ENCODE measurements at places on chromosomes 1 and 21. TPM values are rescaled to one million over a fixed set of nuclear protein-coding genes. Genes with fewer than 3 reads are reported as not detected.

DNA sequence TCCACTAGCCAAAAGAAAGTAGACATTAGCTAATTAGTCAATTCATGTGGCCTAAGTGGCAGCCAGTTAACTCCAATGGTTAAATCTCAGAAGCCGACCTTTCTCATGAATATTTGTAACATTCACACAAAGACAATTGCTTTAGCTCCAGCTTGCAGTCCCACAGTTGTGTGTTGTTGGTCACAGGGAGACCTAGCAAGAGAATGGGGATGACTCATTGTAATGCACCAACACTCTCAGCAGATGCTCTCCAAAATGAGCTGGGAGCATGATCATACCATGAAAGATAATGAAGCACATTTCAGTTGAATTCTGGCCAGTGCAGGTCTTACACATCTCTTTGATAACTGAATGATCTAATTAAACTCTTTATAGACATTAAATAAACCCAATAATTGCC is 160.4 kb downstream of the HLX start:
- no peaks in the 10 kb centered on the region for H3K36me3 ChIP-seq
- H3K27me3 ChIP-seq: no peaks in the 10 kb centered on the region
- no peaks in the 10 kb centered on the region for H3K4me1 ChIP-seq
- no peak overlapping the region for H3K27ac ChIP-seq

DNA sequence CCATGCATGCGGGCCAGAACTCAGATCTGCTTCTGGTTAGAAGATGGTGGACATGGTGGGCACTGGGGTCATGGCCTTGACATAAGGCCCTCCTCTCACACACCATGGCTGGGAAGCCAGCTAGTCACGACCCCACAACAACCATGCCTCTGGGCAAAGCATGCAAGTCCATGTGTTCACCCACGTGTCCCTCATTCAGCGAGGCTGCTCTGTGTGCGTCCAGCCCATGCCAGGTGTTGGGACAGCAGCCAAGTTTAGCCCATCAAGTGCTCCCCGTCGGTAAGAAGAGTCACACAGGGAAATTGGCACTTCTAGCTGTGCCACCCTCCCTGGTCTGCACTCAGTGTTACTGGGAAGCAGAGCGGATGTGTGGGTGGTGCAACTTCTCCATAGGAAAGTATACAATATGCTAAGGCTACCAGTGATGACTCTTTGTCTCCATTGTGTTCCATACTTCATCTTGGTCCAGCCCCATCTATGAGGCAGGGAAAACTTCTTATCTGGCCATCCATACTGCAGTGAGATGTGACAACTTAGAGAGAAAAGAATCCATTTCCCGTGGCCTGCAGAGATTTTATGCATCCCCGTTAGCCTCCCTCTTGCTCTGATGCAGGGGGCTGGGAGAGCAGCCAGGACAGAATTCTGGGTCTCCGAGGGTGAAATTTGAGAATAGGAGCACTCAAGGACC is 198.0 kb downstream of the GRIK3 start:
- no peaks in the 10 kb centered on the region for H3K27me3 ChIP-seq
- H3K27ac ChIP-seq: no peak overlapping the region
- H3K4me3 ChIP-seq: no peak overlapping the region
- H3K36me3 ChIP-seq: no peaks in the 10 kb centered on the region
- no peaks in the 10 kb centered on the region for H3K4me1 ChIP-seq

DNA sequence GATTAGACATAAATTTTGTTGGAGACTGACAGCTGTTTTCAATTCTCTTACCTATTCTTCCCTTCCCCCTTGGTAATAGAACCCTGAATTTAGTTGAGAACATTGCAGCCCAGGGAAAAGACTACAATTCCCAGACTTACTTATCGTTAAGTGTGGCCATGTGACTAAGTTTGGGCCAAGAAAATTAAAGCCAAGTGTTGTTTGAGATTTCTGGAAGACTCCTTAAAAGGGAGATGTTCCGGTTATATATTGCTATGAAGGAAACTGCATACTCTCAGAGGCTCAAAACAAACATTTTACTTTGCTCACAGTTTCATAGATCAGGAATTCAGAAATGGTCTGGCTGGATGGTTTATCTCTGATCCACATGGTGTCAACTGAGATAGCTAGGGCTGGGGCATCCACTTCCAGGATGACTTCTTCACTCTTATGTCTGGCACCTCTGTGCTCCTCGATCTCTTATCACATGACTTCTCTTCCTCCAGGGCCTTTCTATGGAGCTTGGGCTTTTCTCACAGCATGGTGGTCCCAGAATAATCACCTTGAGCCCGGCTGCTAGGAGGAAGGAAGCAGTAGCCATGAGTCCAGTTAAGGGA is 22.4 kb upstream of the CD34 start:
- H3K27me3 ChIP-seq: no peaks in the 10 kb centered on the region
- H3K4me1 ChIP-seq: peaks cover 6% of the 10 kb centered on the region
- no peaks in the 10 kb centered on the region for H3K36me3 ChIP-seq
- DNase-seq: no peak
- no peak overlapping the region for H3K27ac ChIP-seq

DNA sequence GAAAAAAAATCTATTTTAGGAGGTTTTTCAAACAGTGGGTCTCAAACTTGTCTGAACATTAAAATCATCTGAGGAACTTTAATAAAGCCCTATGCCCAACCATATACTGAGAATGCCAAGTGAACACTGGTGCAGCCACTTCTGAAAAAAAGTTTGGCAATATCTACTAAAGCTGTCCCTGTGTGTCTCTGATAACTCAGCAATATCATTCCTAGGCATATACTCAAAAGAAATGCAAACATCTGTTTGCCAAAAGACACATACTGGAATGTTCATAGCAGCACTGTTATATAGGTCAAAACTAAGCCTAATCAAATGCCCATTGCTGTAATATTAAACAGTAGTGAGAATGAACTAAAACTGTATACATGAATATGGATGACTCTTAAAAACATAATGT is 74.2 kb upstream of the RGS4 start:
- no peak for DNase-seq
- H3K36me3 ChIP-seq: no peaks in the 10 kb centered on the region

GFI1 gene
- total RNA-seq: 0.27 TPM

DNA sequence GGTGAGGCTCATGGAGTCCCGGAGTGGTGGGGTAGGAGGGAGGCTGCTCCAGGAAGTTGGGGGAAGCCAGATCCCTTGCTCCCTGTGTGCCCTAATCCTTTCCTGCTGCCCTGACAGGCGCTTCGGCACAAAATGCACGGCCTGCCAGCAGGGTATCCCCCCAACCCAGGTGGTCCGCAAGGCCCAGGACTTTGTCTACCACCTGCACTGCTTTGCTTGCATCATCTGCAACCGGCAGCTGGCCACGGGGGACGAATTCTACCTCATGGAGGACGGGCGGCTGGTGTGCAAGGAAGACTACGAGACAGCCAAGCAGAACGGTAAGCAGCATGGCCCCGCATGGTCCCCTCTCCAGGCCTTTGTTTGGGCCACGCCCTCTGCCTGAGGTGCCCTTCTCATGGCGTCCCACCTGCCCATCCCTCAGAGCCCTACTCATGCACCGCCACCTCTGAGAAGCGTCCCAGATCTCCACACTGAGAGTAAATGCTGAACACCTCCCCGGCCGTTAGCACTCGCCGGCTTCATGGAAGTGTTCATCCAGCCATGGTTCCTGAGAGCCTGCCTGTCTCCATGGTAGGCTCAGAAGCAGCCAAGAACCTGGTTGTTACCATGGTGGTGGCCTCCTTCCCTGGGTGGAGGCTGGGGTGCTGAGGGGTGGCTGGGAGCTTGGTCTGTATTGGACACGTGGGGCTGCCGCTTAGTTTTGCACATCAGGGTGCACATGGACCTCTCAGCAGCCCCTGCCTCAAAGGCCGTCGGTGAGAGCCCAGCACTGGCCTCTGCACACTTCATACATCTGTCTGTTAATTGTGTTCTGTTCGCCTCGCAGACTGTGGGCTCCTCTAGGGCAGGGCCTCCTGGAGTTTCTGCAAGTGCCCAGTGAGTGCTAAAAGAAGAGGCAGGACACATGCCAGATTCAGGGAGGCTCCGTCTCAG is 36.5 kb downstream of the LHX4 start:
- H3K36me3 ChIP-seq: no peaks in the 10 kb centered on the region
- H3K27me3 ChIP-seq: peaks cover 2% of the 10 kb centered on the region
- H3K4me1 ChIP-seq: no peaks in the 10 kb centered on the region
- DNase-seq: no peak

EXO1 gene
- total RNA-seq: 8.2 TPM

DNA sequence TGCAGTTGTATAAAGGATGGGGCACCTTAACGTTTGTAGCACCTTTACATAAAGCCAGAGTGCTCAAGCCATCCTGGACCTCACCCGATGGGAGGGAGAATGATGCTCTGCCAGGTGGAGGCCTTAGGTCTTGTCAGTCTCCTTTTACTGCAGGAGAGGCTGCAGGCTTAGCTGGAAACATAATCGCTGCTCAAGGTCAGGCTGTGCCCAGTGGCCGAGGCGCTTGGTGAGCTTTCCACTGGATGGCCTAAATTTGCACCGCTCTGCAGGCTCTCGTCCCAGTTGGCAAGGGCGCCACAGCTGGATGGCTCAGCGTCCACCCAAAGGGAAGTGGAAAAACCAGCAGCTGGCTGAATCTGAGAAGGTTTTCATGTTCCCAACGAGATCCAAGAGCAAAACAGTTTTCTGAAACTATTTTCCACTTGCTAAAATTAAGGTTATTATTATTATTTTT is 438.9 kb downstream of the CAMTA1 start:
- H3K27ac ChIP-seq: no peak overlapping the region
- no peaks in the 10 kb centered on the region for H3K36me3 ChIP-seq
- H3K27me3 ChIP-seq: no peaks in the 10 kb centered on the region
- no peak overlapping the region for H3K4me3 ChIP-seq
- H3K4me1 ChIP-seq: no peaks in the 10 kb centered on the region
- DNase-seq: no peak

DNA sequence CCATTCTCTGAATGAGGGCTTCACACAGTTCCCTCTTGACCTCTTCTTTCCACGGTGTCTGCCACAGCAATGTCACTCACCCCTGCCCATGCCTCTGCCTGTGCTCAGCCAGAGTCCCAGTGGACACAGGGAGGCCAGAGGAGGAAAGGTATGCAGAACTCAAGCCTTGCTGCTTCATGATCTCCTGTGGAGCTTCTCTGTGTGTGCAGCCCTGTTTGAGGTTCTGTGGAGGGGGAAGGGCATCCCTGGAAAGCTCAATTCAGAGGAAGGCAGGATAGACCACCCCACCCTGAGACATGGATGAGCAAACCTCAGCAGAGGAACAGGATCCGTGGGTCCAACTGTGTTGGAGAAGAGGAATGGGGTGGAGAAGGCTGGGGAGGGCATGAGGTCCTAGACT is 2.0 kb downstream of the HCN3 start:
- no peak for DNase-seq
- H3K36me3 ChIP-seq: no peaks in the 10 kb centered on the region
- H3K4me3 ChIP-seq: no peak overlapping the region

Data from thyroid gland (tissue), 4 donors.